ENCODE measurements at places on chromosomes 2 and 18.
A peak's percentile ranks its signal among the peaks of the same experiment; 100 is the strongest.

DNA sequence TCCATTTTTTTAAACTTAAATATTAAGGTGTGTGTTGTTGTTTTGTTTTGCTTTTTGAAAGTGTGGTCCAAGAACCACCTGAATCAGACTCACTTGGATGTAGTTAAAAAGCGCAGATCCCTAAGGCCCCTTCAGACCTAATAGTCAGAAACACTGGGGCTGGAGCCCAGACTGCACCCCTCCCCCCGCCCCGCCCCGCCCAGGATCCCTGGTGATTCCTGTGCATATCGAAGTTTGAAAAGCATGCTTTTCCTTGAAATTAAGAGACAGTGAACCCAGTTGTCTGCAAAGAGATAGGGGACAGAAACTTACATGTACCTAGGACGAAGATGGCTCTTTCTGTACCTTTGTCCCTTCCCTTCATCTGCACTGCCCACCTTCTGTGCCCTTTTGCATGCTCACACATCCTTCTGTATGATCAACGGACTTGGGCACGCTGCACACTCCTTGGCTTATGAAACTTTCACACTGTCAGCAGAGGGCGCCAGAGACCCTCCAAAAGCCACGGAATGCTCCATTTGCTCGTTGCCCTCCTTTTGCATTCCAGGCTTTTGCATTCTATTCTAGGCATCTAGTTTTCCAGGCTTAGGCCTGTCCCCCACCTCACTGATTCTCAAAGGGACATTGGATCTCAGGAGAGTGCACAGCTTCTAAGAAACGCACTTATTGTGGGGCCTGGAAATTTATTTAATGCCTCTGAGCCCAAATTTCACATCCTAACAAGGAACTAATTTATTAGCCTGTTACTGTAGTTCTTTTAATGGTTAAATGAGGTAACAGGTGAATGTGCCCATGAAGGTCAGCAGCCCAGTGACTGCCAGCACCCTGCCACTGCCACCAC, 32.8 kb upstream of the SLC14A1 start:
- peak; percentile 90 for DNase-seq

GRCh38 chr2:132037527-132038178, 124.1 kb downstream of the ANKRD30BL start:
- DNase-seq: peak; percentile 31

DNA sequence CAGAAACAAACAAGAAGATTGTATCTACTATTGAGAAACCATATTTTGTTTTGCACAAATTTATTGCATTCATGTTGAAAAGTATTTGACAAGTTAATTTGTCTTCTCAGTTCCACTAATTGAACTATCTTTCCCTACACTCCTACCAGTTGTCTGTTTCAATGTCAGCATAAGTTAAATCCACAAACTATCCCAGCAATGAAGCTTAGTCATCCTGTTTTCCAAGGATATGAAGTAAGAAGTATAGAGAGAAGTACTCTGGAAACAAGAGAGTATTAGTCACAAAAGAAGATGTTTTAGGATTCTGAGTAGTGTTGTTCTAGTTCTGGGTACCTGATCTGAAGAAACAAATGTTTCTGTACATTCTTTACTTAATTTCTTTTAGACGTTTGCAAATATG, 261.6 kb upstream of the ZNF804A start:
- no peak for DNase-seq

DNA sequence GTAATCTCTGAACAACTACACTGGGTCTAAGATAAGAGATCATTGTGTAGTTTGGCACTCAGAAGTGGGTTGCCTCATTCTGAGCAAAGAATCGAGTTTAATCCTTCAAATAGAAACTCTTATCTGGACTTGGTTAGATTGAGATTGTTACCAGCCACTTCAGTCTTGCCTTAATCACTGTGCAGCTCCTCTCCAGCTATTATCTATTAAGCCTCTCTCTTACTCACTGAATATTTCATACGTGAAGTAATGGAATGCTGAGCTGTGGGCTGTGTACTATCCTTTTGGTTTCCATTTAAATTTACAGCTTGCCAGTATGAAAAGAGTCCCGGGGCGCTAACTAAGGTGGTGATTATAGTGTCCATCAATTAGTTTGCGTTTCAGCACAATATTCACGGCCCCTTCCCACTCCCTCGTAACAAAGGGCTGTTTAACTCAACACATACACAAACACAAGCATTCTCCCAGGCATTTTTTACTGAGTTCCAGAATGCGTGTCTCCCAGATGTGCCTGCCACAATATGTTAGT, 65.7 kb upstream of the NCKAP5 start:
- DNase-seq: no peak

GRCh38 chr2:173280853-173281252, 73.8 kb upstream of the CDCA7 start:
- DNase-seq: no peak

DNA sequence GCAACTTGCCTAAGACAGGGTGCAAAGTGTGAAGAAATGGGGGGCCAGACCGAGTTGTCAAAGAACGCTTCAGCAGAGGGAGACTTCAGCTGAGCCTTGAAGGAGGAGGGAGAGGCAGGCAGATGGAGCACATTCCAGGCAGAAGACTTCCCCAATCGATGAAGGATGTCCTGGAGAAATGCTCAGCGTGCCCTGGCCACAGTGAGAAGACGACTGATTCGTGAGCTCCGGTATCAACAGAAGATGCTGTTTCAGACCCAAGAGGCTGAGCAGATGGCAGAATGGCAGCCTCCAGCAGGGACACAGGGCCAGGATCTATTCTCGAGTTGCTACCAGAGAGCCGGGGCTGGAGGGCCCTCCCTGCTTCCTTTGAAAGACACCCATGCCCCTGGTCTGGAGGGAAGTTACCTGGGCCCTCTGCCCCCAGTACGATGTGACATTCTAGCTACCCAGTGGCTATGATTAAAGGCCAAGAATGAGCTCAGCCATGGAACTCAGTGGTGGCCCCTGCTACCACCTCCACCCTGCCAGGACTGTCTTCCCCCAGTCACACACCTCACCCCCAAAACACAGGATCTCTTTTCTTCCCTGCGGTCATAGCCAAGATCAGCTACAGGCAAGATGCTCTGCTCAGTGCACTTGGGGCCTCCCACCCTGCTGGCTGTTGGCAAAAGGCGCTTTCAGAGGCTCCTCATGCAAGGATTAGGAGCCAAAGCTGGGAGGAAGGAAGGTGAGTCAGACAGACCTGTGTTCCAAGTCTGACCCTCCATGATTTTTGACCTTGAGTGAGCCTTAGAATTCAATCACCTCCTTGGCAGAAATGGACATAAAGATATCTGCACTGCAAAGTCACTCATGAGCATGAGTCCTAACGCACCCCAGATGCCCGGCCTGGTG, 84.3 kb downstream of the TFCP2L1 start:
- no peak for DNase-seq

DNA sequence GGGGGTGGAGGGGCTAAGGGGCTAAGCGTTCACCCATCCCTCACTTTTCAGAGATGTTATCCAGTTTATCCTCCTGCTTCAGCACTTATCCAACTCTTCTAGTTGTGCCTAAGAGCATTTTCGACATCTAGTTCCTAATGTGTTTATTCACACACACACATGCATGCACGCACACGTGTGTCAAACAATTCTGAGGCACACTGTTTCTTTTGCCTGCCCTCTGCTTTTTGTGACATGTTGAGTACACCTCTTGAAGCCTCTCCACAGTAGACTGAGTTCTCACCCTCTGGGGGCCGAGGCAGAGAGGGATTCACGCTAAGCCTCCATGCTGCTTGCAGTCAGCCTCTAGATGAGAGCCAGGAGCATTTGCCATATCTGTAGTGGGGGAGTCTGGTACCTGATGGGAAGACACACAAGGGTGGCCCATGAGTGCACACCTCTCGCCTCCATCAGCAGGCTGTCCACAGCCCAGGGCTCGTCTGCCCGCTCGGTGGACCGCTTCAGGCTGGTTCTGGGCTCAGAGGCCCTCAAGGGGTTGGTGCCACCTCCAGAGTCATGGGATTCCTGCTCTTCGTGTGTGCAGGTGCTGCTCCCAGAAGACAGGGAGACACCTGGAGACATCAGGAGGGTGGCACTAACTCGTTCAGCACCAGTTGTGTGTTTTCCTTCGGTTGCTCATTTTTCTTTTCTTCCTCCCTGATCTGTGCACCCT, 11.9 kb downstream of the TWIST2 start:
- no peak for DNase-seq
